ENCODE measurements at places on chromosomes 12 and 14.

GRCh38 chr12:106327309-106327869 lies 24.9 kb downstream of the TCP11L2 start:
- DNase-seq = no peak

DNA sequence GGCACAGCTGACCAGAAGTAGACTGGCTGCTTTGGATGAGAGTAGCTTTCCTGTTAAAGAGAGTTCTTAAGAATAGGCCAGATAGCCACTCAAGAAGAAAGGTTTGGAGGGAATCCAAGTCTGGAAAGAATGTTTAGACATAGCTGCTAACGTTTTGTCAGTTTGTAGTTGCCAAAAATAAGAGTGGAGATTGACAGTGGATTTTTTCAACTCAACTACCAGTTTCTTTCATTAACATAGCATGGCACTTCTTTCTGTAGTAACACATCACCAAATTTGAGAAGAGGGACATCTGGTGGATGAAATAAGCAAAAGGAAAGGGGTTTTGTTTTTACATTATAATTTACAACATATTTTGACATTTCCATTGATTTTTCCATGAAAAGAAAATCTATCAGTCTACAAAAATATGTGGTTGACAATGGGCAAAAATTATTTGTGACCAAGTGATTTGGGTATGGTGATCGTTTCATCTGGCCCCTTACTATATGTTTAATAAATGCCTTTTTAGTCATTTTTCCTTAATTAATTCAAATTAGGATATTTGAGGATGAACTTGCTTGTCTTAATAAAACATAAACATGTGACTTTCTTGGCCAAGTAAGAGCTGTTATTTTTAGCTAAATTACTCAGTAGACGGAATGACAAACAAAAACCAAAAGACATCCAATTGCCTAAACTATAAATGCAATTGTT lies 71.1 kb downstream of the PTPRR start:
- peak; percentile 4 for DNase-seq

DNA sequence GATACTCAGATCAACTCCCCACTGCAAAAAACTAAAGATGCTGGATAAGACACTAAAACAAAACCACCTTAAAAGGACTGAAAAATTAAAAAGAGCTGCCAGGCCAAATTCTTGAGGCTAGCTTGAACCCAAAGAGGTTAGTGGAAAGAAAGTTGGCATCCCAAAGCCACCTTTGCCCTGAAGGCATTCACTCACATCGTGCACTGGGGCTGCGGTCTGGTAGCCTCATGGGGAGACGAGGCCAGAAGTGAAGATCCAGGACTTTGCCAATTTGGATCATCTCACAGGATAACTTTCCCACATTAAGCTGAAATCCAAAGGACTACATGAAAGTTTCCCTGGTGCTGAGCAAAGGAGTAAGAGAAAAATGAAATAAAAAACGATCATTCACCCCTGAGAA lies 63.9 kb downstream of the EFCAB11 start:
- no peak for DNase-seq

DNA sequence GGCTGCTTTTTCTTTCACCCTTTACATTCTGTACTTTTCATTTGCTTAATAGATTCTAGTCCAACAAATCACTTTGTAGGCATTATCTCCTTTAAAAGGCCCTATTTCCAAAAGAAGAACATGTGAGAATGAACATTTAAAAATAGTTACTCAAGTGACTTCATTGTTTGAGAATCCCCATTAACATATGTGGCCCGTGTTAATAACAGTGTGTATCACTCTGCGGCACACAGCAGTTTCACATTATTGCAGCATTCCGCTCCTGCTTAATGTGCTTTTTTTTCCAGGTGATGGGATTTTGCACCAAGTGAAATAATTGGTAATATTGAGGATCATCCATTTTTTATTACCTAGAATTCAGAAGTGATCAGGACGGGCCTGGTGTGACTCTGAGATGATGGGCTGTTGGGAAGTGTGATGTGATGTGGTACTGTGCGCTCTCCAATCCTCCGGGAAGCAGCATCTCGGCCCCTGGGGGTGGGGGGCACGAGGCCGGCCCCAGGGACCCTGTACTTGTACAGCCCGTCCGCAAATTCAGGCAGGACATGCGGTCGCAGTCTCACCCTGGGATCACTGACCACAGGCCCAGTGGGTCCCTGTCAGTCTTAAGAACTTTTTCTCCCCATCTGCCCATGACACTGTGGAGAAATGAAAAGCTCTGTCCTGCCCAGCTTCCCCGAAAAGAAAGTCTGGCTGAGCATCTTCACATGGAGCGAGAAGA lies 32.9 kb downstream of the SLC15A4 start:
- DNase-seq = no peak

DNA sequence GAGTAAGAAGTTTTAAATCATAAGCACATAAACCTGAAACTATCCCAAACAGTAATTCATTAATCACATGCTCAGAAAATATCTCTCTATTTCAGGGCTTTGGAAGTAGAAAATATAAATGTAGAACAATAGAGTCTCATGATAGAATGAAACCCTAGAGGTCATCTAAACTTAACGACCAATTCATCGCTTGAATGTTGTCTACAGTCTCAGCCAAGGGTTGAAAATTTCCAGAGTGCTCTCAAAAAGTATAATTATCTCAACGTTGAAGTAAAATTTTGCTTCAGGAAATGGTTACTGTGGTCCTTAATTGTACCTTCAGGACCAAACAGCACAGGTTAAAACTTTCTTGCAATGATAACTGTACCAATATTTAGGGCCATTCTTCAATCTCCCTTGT lies 1053.6 kb upstream of the SEL1L start:
- DNase-seq = no peak

- no peak for DNase-seq
These were observed 35.8 kb downstream of the BCAT1 start for GRCh38 chr12:24913130-24913529.

- DNase-seq = no peak
These were observed 83.7 kb downstream of the PHETA1 start for GRCh38 chr12:111285200-111285599.

DNA sequence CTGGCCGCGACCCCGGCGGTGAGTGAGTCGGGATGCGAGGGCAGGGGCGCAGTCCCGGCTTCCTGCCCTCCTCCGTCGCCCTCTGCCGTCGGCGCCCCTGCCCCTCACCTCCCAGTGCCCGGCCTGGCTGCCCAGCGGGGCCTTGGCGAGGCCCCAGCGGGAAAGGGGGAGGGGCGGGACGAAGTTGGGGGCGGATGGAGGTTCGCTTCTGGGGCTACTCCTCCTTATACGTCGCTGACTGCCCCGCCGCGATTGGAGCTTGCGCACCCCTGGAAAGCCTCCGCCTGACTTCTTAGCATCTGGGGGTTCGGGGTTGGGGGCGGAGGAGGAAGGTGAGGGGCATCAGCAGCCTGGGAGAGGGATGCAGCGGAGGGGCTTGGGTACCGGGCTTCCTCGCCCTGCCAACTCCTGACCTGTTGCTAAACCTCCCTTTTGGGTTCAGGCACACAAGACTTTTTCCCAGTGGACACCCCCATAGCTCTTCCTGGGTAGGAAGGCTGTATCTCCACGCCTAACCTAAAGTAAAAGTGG lies 406 bp downstream of the TMEM263 start:
- DNase-seq = peak; percentile 43

GRCh38 chr12:68776976-68777610 lies 30.9 kb upstream of the MDM2 start:
- DNase-seq = no peak

DNA sequence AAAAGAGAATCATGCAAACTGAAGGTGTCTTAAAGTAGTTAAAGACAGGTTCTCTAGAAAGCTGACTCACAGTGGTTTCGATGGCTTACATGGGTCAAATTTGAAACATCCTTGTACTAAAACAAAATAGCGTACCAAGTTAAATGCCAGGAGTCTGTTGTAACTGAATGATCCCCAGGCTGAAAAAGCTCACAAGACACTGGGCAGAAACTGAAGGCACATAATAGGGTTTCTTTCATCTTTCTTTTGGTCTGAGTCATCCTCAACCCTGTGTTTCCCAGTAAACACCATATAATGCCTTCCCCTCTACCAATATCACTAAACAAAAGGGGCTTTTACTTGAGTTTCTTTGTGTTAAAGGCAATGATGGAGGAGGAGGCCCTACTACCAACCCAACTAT lies 12.8 kb downstream of the ZFYVE1 start:
- no peak for DNase-seq

DNA sequence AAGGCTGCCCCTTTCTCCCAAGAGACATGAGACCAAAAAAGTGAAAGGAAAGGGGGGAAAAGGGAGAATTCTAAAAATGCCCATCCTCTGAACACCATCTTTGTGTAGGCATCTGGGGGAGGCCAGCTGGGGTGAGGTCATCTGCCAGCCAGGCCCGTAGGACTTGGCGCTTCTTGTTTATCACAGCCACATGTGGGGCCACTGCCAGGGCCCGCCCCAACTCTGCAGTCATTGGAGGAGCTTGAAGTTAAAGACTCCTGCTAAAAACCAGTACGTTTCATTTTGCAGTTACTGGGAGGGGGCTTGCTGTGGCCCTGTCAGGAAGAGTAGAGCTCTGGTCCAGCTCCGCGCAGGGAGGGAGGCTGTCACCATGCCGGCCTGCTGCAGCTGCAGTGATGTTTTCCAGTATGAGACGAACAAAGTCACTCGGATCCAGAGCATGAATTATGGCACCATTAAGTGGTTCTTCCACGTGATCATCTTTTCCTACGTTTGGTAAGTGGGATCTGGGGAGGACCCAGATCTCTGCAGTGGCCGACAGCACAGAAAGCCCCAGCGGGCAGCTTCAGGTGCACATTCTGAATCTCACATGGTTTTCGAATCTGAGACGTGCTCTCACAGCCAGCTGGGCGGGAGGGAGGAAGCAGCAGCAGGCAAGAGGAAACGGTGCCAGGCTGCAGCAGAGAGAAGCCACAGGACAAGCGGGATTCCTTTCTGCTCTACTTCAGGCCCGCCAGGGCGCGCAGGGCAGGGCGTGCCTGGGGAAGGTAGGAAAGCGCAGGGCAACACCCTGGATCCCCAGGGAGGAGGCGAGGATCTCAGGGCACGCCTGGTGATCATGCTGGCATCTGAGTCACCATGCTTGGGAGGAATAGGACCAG lies at the start of gene P2RX7:
TSS of gene P2RX7 (plus strand) at position 276 of the 881 bp plus-strand sequence. CDS start at position 371, 95 bp downstream.
- DNase-seq = peak; percentile 84

DNA sequence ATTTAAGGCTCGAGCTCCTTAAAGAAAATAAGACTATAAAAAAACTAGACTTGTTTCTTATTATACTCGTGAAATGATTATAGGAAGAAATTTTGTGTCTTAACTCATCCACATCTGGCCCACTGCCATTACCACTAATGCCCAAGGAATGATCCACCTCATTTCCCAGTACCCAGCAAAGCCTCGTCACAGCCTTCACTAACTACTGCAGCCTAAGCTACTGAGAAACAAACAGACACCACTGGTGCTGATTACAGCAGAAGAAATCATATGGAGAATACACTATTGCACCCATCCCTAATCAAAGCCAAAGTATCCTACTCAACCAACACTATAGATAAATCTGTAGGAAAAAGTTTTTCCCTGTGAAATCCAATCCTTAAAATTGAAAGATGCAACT lies 205.3 kb upstream of the NAV3 start:
- no peak for DNase-seq

- DNase-seq = no peak
These were observed 15.7 kb downstream of the CDKL1 start for GRCh38 chr14:50381008-50381407.

DNA sequence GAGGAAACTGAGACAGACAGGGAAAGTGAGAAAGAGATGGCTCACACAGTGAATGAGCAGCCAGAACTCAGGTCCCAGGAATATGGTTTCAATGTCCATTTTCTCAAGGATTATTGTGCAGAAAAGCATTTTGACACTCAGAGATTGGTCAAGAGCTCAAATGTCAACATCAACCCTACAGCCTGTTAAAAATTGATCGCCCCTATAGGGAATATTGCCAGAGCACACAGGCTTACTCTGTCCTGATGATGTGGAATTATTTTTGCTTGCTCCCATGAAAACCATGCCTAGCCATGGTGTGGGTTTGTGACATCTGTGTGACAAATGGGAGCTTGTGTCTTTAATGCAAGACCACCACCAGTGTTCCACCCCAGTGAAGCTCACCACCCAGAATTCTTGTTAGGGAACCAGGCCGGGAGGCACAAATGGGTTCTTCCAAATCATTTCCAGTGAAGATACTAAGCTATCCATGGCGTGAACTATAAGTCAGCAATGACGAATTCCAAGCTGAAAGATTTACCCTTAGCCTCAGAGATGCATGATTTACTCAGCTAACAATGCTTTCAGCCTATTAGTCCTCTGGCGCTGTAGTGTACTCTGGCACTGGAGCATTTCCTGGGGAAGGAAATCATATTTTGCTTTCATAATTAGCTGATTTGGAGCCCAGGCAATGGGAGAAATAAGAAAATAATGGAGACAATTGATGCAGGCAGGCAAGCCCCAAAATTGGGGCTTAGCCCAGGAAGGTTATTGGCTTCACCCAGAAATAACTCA lies 1188.2 kb upstream of the TMEM132C start:
- no peak for DNase-seq

DNA sequence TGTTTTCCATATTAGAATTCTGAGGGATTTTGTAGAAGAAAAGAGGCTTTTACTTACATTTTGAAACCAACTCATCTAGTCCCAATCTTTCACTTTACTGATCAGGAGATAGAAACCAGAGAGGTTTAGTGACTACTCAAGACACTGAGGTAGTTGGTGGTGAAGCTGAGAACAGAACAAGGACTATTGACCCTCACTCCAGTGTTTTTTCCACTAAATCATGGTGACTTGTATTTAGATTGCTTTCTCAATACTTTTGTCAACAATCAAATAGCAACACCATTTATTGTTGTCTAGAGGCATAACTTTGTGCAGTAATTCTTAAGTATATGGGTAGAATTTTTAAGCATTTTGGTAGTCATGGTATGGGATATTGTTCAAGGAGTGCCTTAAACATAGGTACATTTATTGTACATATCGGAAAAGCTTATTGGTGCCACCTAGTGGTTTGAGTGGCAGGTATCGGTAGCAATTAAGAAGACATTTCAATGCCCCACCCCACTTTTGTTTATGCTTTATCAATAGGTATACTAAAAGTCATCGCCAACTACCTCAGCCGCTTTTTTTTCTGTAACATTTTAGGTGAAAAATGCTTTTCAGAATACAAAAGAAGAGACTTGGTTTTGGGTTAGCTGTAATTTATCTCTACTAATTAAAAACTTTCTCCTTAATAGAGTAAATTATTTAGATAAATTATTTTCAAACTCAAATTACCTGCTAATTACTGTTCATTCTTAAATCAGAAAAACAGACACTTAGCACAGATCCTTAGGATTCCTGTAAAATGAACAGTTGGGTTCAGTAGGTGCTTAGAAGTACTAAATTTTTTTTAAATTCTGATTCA lies 47.3 kb upstream of the PAWR start:
- DNase-seq = peak; percentile 71

GRCh38 chr12:68564166-68564565 lies 46.5 kb upstream of the RAP1B start:
- no peak for DNase-seq

DNA sequence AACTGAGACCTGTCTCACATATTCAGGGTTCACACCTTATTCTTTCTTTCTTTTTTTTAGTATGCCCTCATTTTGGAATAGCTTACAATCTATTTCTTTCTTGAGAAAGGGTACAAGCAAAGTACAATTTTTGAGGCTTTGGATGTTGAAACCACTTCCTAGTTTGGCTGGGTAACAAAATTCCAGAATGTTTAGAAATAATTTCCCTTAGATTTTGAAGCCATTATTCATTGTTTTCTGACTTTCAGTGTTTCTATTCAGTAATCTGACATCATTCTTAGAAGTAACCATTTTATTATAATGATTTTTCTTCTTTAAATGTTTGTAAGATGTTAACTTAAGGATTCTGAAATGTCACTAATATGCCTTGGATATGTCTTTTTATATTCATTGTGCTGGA lies 28.2 kb downstream of the ST8SIA1 start:
- no peak for DNase-seq
